ENCODE measurements at places on chromosomes 4 and X.

DNA sequence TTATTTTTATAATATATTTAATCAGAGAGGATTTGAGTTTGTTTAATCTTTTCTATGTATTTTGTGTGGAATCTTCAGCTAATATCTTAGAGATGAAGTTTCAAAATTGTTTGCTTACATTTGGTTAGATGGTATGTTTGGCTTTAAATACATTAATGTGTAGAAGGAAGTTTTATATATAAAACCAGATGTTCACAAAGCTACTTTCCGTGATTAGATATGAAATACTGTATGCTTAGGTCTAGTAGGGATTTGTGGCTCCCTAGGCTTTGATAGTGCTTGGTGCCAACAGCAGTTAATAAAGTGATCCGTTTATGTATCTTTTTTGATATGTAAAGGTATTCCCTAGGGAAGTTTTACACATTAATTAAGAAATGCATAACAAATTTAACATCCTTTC is 223.0 kb downstream of the ARHGAP10 start:
- no peak for DNase-seq

- no peak for DNase-seq
Measured at GRCh38 chrX:108396986-108397385, 41.2 kb downstream of the COL4A6 start.

DNA sequence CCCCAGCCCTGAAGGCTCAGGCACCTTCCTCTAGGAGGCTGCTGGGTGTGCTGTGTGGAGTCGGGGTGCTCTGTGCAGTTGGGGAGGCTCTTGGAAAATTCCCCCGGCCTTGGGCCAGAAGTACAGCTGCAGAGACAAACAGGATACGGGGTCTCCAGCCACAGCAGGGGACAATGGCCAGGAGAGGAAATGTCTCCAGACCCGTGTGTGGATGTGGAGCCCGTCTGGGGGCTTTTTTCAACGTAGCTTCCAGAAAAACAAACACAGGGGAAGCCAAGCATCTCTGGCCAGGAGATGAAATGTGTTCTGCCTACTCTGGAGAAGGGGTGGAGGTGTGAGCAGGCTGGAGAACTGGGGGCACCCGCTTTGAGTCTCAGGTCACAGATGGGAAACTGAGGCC is 3.7 kb upstream of the SH3TC1 start:
- no peak for DNase-seq

DNA sequence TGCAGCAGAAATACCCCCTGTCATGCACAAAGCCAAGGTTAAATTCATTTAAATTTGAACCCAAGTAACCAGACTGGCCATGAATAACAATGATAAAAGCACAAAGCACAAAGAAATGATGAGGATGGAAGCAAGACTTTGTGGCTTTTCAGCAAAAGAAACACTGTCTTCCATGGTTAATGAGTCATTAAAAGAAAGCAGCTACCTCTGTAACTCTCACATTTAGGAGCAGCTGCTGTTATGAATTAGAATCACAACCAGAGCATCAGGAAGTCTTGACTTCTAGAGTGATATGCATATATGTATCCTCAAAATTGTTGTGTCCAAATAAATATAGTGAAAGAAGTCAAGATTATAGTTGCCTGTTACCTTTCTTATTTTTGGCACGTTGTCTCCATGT is 70.7 kb upstream of the RPS6KA6 start:
- DNase-seq: no peak

DNA sequence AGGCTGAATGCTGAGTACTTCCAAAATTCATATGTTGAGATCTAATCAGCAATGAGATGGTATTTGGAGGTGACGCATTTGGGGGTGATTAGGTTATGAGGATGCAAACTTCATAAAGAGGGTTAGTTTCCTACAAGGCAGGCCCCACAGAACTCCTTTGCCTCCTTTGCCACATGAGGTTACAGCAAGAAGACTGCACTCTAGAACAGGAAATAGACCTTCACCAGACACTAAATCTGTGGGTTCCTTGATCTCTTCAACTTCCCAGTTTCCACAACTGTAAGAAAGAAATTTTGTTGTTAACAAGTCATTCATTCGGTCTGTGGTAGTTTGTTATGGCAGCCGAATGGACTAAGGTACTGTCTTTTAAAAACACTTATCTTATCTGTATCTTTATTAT is 681.9 kb upstream of the HS3ST1 start:
- no peak for DNase-seq

GRCh38 chr4:109967798-109968520 is 55.3 kb downstream of the EGF start:
- no peak for DNase-seq

DNA sequence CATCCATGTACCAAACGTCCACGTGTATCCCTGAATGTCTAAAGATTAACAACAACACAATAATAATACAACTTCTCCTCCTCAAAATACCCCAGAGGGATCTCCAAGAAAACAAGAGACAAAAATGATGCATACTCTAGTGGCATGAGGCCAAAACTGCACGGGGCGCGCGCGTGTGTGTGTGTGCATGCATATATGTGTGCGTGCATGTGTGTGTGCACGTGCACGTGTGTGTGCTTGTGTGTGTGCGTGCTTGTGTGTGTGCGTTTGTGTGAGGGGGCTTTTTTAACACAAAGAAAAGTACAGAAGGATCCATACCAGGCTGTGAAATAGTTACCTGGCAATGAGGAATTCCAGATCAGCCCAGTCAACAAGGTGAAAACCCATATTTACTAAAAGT is 48.5 kb downstream of the PRKX start:
- DNase-seq: no peak

GRCh38 chr4:87281603-87282002 is 41.1 kb downstream of the HSD17B13 start:
- no peak for DNase-seq

GRCh38 chrX:46572340-46572936 is 1.1 kb upstream of the CHST7 start:
- no peak for DNase-seq

DNA sequence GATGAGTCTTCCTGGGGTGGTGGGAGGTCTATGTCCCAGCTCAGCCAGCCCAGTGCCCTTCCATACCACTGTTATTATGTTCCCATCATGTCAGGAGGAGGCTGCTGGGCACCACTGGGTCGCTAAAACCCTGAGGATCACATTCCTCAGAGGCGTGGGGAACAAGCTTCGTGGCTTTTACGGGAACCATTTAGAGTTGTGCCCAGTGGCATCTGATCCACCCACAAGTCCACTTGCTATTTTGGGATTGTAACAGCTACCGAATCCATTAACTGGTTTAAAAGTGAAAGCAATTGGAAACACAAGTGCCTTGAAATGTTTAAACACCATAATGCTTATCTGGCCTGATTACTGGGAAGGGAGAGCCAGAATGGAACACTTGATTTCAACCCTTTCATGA is 13.1 kb upstream of the CCKAR start:
- DNase-seq: no peak

DNA sequence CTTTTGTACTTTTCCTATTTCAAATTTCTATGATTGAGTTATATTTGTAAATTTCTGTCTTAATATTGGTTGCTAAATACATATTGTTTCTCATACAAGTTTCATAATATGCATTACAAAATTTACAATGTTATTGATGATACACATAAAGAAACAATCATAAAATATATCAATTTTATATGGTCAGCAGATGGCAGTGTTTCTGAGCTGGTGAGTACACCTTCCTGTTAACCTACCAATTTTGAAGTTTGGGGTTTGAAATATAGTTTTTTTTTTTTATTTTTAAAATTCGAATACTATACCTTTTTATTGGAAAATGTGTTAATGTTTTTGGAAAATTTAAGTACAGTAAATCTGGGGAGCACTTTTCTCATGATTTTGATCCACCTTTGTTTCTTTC is 1953.1 kb upstream of the ADGRL3 start:
- no peak for DNase-seq

DNA sequence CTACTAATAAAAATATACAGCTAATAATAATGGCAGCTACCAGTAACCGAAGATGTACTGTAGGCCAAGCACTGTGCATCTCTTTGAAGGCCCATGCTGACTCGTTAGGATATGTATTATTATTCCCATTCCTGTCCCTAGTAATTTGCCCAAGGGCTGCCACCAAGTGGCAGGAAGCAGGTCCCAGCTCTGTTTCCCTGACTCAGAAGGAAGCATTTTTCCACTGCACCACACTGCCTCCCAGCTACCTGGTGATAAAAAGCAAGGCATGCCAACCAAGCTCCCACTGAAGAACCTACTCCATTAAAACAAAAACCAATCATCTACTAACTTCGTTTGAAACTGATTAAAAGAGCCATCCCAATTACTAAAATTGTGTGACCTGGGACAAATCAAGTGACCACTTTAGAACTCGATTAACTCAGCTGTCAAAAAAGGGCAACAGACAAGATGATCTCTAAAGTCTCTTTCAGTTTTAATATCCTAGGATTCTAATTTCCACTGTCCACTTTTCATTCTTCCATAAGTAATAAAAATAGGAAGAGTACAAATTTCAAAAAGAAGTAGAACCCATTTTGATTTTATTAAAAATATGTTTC is 24.3 kb upstream of the PGM2 start:
- DNase-seq: no peak

DNA sequence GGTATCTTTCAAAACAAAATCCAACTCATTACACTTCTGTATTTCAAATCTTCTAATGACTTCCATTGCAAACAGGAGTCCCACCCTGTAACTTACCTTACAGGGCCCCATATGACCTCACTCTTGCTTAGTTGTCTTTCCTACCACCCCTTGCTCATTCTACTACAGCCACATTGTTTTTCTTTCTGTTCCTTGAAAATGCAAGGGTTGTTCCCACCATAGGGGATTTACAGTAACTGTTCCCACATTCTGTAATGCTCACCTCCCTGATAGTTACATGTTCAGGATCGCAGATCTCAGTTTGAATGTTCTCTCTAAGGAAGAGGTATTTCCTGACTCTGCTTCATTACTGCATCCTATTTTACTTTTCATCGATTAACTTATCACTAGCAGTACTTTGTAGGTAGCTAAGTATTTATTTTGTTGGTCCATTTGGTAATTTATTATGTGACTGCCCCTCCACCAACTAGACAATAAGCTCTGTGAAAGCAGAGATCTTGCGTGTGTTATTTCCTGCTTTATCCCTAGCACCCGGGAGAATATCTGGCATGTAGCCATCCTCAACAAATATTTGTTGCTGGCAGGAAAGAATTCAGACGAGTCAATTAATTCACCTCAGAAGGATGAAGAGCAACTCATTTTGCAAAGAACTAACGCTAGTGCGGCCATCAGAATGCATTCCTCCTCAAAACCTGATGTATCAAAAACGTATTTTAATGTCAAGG is 21.4 kb downstream of the MAOB start:
- DNase-seq: no peak

- no peak for DNase-seq
Measured at GRCh38 chr4:83757121-83757621, 221.3 kb downstream of the GPAT3 start.

Measured in stimulated activated CD8-positive, alpha-beta memory T cell treated with anti-CD3 and anti-CD28 coated beads, Interleukin-4, amount 100 ng/mL, for 24 hours (primary cell).